Stimulated activated CD4-positive, alpha-beta T cell treated with anti-CD3 and anti-CD28 coated beads, Interleukin-1b, Interleukin-23, amount 100 ng/mL, for 24 hours (primary cell): ENCODE measurements at places on chromosomes 2 and 18.

- DNase-seq = no peak
Measured at GRCh38 chr2:98556344-98557033, 51.8 kb downstream of the COA5 start.

DNA sequence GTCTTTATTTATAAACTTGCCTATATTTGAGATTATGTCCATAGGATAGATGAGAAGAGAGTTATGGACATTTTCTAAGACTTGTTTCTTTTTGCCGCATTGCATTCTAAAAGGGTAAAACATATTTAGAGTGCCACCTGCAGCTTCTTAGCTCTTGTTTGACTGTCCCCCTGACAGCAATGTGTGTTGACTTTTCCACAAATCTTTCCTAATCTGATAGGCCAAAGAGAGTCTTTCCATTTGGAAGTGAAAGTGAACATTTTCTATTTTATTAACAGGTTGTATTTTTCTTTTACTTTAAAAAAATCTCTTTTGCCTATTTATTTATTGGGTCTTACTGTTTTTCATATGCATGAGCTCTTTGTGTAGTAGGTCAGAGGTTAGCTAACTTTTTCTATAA lies 58.4 kb downstream of the FMNL2 start:
- DNase-seq = no peak

- no peak for DNase-seq
Measured at GRCh38 chr2:147449323-147449991, 395.4 kb upstream of the ACVR2A start.

GRCh38 chr18:62612776-62613175 lies 90.0 kb downstream of the ZCCHC2 start:
- no peak for DNase-seq

DNA sequence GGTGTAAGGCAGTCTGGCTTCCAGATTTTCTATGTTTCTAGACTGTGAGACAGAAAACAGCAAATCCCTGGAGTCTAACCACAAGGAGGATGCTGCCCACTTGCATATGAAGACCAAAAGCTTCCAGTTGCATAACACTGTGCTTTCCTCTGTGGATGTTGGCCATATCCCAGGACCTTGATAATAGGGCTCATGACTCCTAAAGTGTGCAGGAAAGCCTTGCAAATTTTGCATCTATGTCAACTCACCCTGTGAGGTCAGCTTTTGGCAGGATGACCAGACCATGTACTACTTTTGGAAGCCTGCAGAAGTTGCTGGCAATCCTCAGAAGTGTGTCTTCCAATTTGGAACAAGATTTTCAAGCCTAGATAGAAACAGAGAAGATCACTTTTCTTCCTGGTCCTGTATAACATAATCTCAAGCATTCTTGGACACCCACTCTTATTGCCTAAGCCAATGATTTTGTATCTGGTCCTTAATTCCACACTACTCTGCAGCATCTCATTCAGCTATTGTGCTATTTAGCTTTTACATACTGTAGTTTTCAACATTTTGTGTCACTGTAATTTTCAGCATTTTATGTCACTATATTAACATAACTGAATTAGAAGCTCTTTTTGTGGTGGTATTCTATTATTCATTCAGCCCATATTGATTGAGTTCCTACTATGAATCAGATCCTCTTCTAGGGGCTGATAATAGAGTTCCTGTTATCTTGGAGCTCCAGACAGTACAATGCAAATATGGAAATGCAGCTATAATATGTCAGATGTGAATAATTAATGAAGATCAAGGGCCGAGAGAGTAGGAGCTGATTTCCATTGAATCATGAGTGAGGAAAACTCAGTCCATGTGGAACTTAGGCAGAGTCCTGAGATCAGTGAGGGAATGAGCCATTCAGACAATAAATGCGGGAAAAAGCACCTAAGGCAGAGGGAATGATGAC lies 85.3 kb upstream of the RAB27B start:
- DNase-seq = no peak

DNA sequence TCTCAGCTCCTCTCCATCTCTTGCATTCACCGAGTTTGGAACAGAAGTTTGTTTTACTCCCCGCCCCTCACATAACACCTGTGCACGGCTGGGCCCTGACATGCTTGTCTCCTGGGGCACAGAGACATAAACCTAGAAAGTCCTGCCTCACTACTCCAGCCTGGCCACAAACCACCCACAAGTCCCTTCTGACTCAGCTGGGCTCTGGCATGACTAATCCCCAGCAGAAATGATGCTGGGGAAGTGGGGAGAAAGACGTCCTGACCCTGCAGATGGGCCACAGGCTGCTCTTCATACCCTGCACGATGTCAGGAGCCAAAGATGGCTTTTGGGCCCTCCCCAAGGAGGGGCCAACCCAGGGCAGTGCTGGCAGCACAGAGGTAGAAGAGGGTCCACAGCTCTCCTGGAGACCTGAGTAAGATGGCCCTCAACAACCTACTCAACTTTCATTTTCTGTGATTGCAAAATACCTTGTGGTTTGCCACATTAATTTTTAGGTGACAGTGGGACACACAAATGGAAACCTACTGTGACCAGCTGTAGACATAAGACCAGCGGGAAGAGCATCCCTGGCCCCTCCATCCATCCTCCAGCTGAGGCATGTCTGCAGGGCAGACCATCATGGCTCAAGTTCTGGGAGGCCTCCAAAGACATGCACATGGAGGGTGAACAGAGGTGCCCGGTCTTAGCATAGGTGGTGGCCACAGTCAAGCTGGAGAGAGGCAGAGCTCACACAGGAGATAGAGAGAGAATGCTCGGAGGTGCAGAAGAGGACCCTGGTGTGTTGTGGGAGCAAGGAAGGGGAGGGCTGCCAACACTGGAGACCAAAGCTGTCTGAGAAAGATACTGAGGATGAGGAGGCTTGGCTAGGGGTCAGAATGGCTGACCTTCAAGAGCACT lies 40.0 kb downstream of the DNMT3A start:
- peak; percentile 68 for DNase-seq

DNA sequence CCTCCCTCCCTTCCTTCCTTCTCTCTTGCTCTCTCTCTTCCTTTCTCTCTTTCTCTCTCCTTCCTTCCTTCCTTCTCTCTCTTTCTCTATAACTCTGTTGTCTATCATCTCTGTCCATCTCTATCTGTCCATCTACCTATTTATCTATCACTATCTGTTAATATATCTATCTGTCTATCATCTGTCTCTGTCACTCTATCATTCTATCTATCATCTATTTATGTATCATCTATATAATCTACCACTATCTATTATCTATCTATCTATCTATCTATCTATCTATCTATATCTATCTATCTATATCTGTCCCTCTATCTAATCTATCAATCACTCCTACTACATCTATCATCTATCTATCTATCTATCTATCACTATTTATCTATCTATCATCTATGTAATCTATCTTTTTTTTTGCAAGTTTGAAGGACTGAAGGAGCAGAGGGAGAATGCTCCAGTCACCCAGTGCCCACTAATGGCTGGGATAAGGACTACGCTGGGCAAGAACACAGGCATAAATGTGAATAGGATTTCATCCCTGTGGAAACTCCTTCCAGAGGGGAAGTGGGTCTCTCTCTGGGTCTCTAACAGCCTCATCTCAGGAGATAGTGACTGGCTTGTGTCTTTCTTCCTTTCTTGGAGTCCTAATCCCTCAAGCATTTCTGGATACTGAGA lies 427.0 kb downstream of the LPIN1 start:
- DNase-seq = no peak

- no peak for DNase-seq
Measured at GRCh38 chr2:236861944-236862343, 223.7 kb upstream of the COPS8 start.

GRCh38 chr18:2843146-2843545 lies 3.7 kb upstream of the EMILIN2 start:
- no peak for DNase-seq

GRCh38 chr2:132979339-132980093 lies 309.5 kb upstream of the LYPD1 start:
- no peak for DNase-seq

DNA sequence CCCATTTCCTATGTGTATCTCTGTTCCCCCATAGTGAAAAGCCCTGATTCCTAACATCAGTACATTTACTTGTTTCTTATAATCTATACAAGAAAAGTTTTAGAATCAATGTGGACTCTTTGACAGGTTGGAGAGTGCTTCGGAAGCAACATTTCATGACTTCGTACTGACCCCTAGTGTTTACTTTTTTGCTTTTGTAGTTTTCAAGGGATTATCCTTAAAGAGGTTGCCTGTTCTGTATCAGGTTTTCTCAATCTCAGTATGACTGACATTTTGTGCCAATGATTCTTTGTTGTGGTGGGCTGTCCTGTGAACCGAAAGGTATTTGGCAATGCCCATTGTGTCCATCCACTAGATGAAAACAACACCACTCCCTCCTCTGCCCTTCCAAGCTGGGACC lies 43.3 kb upstream of the SERPINB2 start:
- no peak for DNase-seq

- no peak for DNase-seq
Measured at GRCh38 chr2:43092520-43093179, 133.8 kb downstream of the ZFP36L2 start.

DNA sequence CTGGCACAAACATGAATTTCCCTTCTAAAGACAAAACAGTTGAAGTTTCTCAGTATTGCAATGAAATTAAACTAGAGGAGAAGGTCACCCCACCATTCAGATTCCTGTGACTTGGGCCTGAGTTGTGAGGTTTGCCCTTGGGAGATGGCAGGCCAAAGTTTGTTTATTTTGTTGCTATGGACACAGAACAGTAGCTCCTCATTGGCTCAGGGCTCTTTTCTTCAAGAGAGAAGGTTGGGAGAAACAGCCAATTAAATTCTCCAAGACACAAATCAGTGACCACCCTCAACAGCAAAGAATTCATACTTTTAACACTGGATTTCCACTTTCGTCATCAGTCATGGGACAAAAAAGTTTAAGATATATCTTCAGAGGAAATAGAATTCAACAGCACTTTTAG lies at the start of gene FLACC1:
FLACC1 (minus strand) TSS at position 125 of the 400 bp plus-strand sequence. CDS start 5,941 bp downstream, outside the sequence.
- no peak for DNase-seq

- no peak for DNase-seq
Measured at GRCh38 chr2:193743089-193743488, 1548.4 kb upstream of the TMEFF2 start.

DNA sequence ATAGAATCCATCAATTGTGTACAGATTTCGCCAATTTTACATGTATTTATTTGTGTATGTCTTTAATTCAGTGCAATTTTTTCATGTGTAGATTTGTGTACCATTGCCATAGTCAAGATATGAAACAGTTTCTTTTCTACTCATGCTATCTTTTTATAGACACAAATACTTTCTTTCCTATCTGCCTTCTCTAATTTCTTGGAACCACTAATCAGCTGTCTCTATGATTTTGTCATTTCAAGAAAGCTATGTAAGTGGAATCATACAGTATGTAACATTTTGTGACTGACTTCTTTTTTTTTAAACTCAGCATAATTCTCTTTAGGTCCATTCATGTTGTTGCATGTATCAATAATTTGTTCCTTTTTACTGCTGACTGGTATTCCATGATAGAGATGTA lies 33.3 kb downstream of the KIAA1328 start:
- no peak for DNase-seq

GRCh38 chr2:115389024-115389423 lies 946.6 kb downstream of the DPP10 start:
- no peak for DNase-seq

DNA sequence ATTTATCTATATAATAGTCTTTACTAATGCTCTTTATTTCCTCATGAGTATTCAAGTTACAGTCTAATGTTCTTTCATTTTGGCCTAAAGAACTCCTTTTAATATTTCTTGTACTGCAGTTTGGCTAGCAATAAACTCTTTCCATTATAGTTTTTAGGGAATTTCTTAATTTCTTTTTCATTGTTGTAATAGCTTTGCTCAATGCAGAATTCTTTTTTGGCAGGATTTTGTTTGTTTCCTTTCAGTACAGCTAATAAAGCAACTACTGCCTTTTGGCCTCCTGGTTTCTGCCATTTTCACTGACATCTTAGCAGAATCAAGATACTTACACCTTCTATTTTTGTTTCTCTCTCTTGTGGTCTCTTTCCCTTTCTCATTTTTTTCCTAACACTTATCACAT lies 390.4 kb upstream of the RGPD4 start:
- DNase-seq = no peak

GRCh38 chr2:112199188-112199587 lies 55.7 kb downstream of the ZC3H8 start:
- no peak for DNase-seq

GRCh38 chr18:50753311-50753710 lies 66.5 kb downstream of the MRO start:
- no peak for DNase-seq

DNA sequence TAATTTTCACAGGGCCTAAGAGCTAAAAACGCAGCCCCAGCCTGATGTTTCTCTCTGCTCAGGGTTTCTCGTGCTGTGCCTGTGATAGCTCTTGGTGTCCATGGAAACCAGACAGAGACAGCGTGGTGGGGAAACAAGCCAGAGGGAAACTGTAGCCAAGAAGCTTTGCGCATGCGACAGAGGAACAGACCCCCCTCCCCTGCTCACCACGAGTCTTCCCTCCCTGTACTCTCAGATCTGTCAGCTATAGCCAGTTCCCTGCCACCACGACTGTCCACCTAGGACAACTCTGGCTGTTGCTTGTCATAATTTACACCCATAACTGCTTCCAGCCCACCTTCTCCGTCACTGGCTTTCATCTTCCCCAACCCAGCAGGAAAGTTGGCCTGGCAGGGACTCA lies 13.2 kb upstream of the DNAJC27 start:
- DNase-seq = no peak

GRCh38 chr2:69308338-69308737 lies 78.7 kb downstream of the GFPT1 start:
- no peak for DNase-seq

GRCh38 chr2:38192976-38193375 lies 117.0 kb upstream of the CYP1B1 start:
- no peak for DNase-seq

GRCh38 chr2:97840198-97840597 lies 126.8 kb downstream of the ZAP70 start:
- DNase-seq = no peak

GRCh38 chr2:31384351-31384750 lies 30.2 kb downstream of the XDH start:
- DNase-seq = no peak
